IMR-90 (cell line): ENCODE measurements at places on chromosomes 3 and 15. TPM values are rescaled to one million over a fixed set of nuclear protein-coding genes. Genes with fewer than 3 reads are reported as not detected.

The ALDH1L1 gene
- total RNA-seq: not detected in 2 replicates

The ARPIN gene
- 3.9 and 5.6 TPM in 2 replicates for total RNA-seq

GRCh38 chr3:14278799-14279625 lies 100.4 kb downstream of the LSM3 start:
- no peak for DNase-seq

DNA sequence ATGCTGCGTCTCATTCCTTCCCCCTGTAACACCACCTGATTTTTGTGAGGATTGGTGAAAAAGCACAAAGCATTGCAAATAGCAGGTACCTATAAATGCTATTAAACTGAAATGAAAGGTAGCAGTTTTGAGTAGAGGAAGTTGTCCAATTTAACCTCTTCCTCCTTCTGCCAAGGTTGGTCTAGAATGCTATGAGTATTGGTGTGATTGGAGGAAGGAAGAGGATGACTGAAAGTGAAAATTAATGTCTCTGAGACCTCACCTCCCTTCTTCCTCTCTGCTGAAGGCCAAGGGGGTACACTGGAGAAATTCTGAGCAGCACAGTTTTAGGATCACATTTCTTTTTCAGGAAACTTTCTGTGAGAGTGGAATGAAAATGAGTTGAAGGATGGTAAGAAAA lies 94.4 kb downstream of the DTWD1 start:
- no peak for DNase-seq

GRCh38 chr3:172351895-172352466 lies 96.3 kb downstream of the GHSR start:
- no peak for DNase-seq

DNA sequence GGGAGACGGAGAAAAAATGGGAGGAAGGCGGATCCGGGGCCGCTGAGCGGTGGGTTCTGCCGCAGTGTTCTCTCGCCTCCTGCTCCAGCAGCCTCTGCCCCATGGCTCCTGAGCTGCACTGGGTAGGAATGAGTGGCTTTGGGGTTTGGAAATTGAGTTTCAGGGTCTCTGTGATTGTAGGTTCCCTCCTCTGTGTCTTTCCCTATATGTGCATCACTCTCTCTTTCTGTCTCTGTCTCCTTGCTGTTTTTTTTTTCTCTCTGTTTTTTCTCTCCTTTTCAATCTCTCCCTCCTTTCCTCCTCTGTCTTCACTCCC lies 1.9 kb downstream of the GRM7 start:
- no peak for DNase-seq

DNA sequence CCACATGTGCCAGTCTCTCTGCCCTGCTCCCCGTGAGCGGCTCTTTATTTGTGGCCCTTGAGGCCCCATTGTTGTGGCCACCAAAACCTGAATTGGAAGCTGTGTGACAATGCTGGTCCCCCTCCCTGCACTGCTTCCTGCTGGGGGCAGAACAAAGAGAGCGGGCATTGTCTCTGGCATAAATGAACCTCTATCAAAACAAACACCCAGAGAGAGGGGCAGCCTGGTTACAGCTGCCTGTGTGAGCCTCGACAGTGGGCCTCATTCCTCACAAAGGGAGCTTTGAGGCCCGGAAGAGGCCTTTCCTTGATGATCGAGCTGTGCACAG lies 152.9 kb downstream of the IGF1R start:
- DNase-seq: no peak

- no peak for DNase-seq
Observed at GRCh38 chr3:196966526-196967401, 1.9 kb downstream of the PIGZ start.

GRCh38 chr3:132841621-132842020 lies 119.4 kb upstream of the NPHP3 start:
- no peak for DNase-seq

DNA sequence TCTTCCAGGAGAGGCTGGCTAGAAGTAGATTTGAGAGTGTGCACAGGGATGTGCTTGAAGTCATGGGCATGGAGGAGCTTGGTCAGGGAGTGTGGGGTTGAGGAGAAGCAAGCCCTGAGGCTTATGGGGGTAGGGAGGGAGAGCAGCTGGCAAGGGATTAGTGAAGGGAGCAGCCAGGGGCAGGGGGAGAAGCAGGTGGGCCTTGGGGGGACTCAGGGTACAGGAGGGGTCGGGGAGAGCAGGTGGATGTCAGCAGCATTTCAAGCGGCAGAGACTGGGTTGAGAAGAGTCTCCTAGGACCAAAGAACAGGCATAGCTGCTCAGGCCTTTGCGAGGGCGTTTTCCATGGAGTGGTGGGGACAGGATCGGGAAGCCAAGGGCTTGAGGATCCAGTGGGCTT lies 3.4 kb upstream of the LMAN1L start:
- DNase-seq: no peak
